Left lung (tissue), 14 donors: ENCODE measurements at places on chromosomes 1 and 21. TPM values are rescaled to one million over a fixed set of nuclear protein-coding genes. Genes with fewer than 3 reads are reported as not detected.

- H3K36me3 ChIP-seq = no peaks in the 10 kb centered on the region
- DNase-seq = no peak
- H3K4me3 ChIP-seq = no peak overlapping the region
- H3K27ac ChIP-seq = no peak overlapping the region
- H3K4me1 ChIP-seq = no peaks in the 10 kb centered on the region
Observed at GRCh38 chr21:32894321-32894720, 122.8 kb upstream of the PAXBP1 start.

- H3K4me1 ChIP-seq = no peaks in the 10 kb centered on the region
- no peak for DNase-seq
- no peaks in the 10 kb centered on the region for H3K27me3 ChIP-seq
- peak overlapping the region; percentile 81 for H3K4me3 ChIP-seq
Observed at GRCh38 chr1:95233319-95233736, 682 bp upstream of the RWDD3 start.

DNA sequence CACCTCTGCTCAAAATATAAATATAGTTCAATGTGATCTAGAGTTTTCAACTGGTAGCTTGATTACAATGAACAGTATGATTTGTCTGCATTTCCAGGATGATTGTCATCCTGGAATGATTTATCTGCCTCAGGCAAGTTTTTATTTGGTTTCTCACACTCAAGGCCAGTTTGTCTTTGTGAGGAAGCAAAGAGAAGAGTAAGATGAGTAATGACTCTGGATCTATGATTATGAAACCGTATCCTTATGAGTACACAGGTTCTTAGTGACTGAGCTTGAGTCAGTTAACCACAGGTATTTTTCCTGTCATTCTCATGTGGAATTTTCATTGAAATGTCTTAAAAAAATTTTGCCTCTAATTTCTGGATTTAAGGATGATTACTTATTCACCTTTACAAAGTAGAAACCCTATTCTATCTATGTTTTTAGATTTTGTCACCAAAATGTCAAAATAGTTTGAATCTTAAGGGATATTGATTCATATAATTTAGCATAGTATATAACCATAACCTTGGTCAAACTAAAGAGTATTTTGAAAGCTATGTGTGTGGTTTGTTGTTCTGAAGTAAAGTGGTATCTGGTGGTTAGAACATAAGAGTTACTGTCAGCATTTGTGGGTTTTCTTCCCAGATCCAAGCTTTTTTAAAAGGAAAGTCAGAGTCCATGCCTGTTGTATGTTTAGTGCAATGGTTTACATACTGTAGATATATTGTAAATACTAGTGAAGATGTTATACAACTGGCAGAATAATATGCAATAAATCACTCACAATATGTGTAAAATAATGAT is 145.0 kb downstream of the RASAL2 start:
- H3K36me3 ChIP-seq = no peaks in the 10 kb centered on the region
- no peak overlapping the region for H3K4me3 ChIP-seq
- H3K27me3 ChIP-seq = no peaks in the 10 kb centered on the region
- DNase-seq = no peak
- H3K27ac ChIP-seq = peak overlapping the region; percentile 33
- H3K4me1 ChIP-seq = peaks cover 15% of the 10 kb centered on the region

DNA sequence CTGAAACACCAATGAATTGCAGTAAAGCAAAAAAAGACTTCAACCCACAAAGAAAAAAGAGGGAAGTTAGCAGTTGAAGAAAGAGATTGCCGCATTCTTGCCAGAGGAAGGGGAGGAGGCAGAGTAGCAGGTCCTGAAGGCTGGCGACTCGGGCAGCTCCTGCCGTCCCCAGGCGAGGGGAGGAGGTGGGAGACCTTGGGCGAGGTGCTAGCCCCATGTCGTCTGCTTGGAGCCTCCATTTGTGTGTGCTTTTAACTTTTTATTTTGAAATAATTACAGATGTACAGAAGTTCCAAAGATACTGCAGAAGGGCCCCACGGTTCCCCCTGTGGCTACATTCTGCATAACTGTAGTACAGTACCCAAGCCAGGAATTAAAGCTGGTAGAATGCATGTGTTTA is 6.7 kb downstream of the TRPM2 start:
- peaks cover 43% of the 10 kb centered on the region for H3K4me1 ChIP-seq
- peaks cover 25% of the 10 kb centered on the region for H3K36me3 ChIP-seq

DNA sequence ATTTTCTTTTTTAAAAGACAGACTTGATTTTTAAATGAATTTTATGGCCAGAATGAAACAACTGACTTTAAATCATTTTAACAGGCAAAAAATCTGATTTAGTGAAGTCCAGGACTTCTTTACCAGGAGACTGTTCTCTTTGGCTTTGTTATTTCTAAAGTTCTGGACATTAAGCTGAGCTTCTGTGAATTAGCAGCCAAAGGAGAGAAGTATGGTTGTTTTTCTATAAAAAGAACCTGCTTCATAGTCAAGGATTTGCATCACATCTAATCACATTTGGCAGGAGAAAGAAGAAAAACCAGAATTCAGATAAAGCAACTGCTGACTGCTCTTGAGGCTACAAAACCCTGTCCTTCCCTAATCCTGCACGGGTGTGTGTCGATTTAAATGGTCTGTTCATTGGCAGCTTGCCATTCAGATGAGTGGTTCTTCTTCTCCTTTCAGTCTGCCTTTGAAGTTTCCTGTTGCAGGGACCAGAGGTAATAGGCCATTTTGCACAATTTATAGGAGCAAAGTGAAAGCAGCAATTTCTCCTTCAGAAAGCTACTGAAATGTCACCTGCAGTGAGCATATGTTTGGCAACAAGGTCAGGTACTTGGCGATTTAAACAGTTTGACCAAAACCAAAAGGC is 215.4 kb downstream of the OLFM3 start:
- H3K27me3 ChIP-seq = no peaks in the 10 kb centered on the region
- no peak overlapping the region for H3K4me3 ChIP-seq
- H3K27ac ChIP-seq = no peak overlapping the region
- peak; percentile 32 for DNase-seq

DNA sequence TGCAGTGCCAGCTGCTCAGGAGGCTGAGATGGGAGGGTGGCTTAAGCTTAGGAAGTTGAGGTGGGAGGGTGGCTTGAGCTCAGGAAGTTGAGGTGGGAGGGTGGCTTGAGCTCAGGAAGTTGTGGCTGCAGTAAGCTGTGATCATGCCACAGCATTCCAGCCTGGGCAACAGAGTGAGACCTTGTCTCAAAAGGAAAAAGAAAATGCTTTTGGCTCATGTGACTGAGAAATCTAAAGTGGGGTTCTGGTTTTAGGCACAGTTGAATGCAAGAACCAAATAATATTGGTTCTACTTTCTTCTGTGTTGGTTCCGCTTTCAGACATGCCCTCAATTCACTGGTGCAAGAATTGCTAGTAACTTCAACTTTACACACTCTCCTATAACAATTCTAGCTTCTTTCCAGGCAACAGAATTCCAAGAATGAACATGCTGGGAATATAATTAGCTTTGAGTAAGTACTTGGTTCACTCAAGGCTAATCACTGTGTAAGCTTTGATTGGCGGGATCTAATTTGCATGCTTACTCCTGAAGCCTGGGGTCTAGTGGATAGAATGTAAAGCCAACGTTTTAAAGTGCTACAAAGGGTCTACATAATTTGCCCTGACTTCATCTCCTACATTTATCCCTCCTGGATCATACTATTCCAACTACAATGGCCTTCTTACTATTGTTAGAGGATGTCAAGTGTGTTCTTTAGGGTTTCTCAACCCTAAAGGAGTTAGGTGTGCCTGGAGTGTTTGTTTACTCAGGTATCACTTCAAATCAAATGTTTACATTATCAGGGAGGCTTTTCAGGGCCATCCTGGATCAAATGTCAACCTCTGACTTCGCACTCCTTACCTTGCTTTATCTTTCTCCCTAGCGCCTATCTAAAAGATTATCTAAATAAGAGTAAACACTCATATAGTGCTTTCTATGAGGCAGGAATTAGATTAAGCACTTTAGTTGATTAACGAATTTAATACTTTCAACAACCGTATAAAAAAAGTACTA is 115.1 kb downstream of the SLC16A1 start:
- DNase-seq = no peak
- no peak overlapping the region for H3K27ac ChIP-seq
- H3K4me1 ChIP-seq = peaks cover 13% of the 10 kb centered on the region
- no peak overlapping the region for H3K4me3 ChIP-seq
- H3K27me3 ChIP-seq = peaks cover 9% of the 10 kb centered on the region

- no peak overlapping the region for H3K4me3 ChIP-seq
- H3K36me3 ChIP-seq = no peaks in the 10 kb centered on the region
- H3K27ac ChIP-seq = peak overlapping the region; percentile 28
- no peaks in the 10 kb centered on the region for H3K27me3 ChIP-seq
- no peaks in the 10 kb centered on the region for H3K4me1 ChIP-seq
Observed at GRCh38 chr1:61301824-61302657, 219.7 kb downstream of the NFIA start.

DNA sequence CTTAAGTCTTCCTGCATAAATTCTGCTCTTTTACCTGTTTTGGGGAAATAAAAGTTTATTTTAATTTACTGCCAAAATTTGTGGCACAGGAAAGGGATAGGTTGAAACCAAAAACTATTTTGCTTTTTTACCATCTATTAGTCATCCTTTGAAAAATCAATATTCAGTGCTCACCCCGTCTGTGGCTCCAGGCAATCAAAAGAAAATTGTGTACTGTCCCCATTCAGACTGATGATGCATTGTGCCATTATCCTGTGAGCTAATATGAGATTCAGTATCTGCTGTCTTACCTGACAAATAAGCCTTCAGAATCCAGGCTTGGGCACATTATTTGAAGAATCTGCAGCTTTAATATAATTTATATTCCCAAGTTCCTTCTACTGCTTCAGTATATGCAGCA is 650.7 kb downstream of the KIF26B start:
- H3K27ac ChIP-seq = no peak overlapping the region
- no peak for DNase-seq
- H3K27me3 ChIP-seq = no peaks in the 10 kb centered on the region
- H3K36me3 ChIP-seq = no peaks in the 10 kb centered on the region

GRCh38 chr1:102919659-102920058 is 188.7 kb downstream of the COL11A1 start:
- H3K36me3 ChIP-seq = no peaks in the 10 kb centered on the region
- no peak for DNase-seq
- no peaks in the 10 kb centered on the region for H3K27me3 ChIP-seq
- no peak overlapping the region for H3K4me3 ChIP-seq
- no peaks in the 10 kb centered on the region for H3K4me1 ChIP-seq
- H3K27ac ChIP-seq = no peak overlapping the region

DNA sequence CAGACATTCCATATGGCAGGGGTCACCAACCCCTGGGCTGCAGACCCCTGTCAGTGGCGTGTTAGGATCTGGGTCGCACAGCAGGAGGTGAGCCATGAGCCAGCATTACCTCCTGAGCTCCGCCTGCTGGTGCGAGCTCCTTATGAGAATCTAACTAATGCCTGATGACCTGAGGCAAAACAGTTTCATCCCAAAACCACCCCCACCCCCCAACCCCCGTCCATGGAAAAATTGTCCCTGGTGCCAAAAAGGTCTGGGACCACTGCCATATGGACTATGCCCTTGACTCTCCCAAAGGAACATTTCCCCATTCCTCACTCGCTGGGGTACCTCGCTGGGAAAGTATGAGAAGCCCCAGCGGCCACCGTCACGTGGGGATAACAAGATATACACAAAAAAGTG is 6.4 kb upstream of the CPT2 start:
- no peak overlapping the region for H3K27ac ChIP-seq
- no peaks in the 10 kb centered on the region for H3K36me3 ChIP-seq
- H3K27me3 ChIP-seq = no peaks in the 10 kb centered on the region
- DNase-seq = no peak

Gene CHIA
- total RNA-seq = 1.5 TPM

Gene ZNF648
- total RNA-seq = not detected

Gene SLC9C2
- 0.35 TPM for total RNA-seq

Gene C1orf185
- not detected for total RNA-seq

Gene TFF2
- total RNA-seq = not detected
